Esophagus squamous epithelium (tissue), 5 donors: ENCODE measurements at places on chromosomes 13 and 19.

DNA sequence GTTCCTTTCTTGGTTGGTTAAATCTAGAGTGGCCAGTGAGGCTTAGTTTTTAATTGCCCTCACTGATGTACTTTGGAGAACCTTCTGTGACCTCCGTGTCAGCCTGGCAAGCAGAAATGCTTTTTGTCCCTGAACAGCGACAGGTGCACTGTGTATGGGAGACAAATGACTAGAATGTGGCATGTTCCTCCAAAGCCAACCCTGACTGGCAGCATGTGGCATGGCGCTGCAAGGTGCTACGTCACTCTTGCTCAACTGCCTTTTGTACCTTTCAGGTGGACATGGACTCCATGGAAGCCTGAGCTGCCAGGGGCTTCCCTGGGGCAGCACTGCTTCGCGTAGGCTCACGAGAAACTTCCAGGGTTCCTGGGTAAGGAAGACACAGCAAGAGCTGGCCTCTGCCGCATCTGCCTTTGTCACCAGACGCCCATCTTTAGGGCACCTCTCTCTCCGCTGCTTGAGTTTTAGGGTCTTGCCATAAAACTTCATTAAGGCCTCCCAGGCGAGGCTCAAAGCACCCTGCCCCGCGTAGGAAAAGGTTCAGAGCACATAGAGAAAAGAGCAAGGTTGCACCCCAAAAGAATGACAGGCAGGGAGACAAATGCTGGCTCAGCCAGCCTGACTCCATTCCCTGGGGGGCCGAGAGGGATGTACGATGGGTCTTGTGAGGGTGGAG lies 167.1 kb upstream of the SOX1 start:
- H3K36me3 ChIP-seq: no peaks in the 10 kb centered on the region
- no peak for DNase-seq
- no peaks in the 10 kb centered on the region for H3K27me3 ChIP-seq
- no peak overlapping the region for H3K27ac ChIP-seq
- no peaks in the 10 kb centered on the region for H3K4me1 ChIP-seq
- no peak overlapping the region for H3K4me3 ChIP-seq

DNA sequence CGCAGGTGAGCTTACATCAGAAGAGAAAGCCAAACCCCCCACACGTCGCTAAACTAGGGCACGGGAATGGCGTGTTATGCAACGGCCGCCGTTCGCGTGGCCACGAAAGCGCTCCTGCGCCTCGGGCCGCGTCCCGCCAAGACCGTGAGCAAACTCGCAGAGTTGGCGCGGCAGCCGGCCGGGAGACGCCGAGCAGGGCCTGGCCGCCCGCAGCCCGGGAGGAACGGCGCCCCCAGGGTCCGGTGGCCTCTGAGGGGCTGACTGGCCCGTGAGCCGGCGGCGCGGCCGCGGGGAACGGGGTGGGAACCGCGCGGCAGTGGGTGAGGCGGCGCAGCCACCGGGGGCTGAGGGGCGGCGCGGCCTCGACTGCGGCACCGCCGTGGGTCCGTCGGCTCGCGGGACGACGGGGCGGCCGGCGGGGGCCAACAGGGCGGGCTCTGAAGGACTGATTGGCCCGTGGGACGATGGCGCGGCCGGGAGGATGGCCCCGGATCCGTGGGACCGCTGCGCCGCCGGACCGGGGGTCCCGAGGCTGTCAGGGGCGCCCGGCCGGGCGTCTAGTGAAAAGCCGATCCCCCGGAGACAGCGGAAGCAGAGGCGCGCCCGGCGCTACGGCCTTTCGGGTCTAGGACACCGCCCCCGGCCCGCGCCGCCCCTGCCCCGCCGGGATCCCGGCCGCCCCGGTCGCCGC lies 903 bp downstream of the LATS2 start:
- peak overlapping the region; percentile 97 for H3K27ac ChIP-seq
- peak overlapping the region; percentile 97 for H3K4me3 ChIP-seq
- H3K36me3 ChIP-seq: no peaks in the 10 kb centered on the region
- no peak for DNase-seq

- peaks cover 43% of the 10 kb centered on the region for H3K36me3 ChIP-seq
- H3K27me3 ChIP-seq: no peaks in the 10 kb centered on the region
- no peak for DNase-seq
- H3K4me1 ChIP-seq: peaks cover 23% of the 10 kb centered on the region
Measured at GRCh38 chr19:45068041-45068440, 8.2 kb downstream of the ZNF296 start.

DNA sequence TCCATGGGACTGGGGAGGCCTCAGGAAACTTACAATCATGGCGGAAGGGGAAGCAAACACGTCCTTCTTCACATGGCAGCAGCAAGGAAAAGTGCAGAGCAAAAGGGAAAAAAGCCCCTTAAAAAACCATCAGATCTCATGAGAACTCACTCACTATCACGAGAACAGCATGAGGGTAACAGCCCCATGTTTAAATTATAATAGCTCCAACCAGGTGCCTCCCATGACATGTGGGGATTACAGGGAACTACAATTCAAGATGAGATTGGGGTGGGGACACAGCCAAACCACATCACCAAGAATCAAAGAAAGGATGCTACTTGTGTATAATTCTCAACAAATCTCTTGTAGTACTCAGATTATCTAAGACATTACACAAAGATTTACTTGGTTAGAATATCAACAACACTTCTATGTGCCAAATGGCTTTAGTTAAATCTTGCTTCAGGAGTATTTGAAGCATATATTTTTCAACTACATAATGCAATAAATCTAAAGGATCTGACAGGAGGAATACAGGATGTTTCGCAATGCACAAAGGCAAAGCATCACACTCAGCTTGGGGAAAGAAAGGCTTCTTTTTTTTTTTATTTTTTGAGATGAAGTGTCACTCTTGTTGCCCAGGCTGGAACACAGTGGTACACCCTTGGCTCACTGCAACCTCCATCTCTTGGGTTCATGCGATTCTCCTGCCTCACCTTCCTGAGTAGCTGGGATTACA lies 180.0 kb downstream of the LHFPL6 start:
- H3K4me3 ChIP-seq: no peak overlapping the region
- no peak overlapping the region for H3K27ac ChIP-seq
- no peaks in the 10 kb centered on the region for H3K36me3 ChIP-seq
- DNase-seq: no peak

DNA sequence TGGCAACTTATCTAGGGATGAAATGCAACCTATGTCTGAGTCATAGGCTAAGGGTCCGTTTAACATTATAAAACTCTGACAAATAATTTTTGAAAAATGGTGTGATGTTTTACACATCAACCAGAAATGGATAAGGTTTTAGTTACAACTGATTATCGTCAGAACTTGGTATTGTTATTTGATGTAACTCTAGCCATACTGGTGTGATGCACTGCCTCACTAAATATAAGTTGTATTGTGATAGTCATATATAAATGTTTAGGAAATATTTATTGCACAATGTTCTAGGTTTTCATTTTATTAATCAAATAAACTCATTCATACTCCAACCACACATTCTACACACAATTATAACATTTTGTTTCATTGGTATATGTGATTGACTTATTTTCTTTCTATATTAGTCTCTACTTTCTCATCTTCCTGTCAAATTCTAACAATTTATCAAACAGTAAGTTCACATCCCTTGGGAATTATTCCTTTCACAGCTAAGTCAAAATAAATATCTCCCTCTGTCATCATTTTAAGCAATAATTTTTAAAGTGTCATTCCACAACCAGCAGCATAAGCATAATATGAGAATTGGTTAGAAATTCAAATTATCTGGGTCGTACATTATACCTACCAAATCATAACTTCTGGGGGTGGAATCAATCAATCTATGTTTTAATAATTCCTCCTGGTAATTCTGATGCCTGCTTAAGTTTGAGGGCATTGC lies 873.9 kb downstream of the SLITRK1 start:
- H3K4me3 ChIP-seq: no peak overlapping the region
- no peaks in the 10 kb centered on the region for H3K36me3 ChIP-seq
- DNase-seq: no peak
- no peak overlapping the region for H3K27ac ChIP-seq
- H3K4me1 ChIP-seq: no peaks in the 10 kb centered on the region

DNA sequence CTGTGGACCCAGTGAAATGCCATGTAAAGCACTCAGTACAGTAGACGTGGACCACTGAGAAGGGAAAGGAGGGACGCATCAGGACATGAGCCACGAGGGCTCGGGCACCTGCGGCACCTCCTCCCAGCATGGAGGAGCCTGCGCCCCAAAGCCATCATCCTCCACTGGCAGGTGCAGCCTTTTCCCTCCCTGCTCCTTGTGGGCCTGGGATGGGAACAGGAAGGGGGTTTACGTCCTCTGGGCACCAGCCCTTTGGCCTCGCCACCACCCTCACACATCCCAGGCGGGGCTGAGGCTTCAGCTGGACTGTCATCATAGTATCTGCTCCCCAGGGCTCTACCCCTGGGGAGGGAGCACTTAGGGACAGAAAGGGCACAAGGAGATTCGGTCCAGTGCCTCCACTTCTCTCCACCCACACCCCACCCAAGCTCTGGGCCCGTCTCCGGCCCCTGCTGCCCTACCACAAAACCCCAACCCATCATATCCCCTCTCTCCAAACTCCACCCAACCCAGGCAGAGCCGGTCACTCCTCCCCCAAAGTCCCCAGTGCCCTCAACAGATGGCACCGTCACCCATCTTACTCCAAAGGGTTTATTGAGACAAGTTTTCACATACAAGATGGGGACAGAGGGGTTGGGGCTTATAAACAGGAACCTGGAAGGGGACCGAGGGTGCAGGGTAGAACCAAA lies 2.2 kb upstream of the PRKD2 start:
- H3K27me3 ChIP-seq: no peaks in the 10 kb centered on the region
- H3K27ac ChIP-seq: no peak overlapping the region
- H3K36me3 ChIP-seq: peaks cover 52% of the 10 kb centered on the region

DNA sequence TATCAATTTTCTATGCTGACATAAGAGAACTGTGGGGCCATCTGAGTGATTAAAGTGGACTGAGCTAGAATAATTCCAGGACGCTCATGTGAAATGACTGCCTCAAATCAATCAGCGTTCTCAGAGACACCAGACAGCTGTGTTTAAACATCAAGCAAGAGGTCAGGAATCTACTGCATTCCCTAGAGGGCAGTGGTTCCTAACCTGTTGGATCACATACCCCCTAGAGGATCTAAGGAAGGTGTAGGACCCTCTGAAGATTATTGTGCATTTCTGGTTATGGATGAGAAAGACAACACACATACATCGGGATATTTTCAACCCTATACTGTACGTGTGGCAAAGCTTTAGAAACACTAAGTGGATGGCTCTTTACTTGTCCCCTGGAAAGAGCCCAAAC lies 51.8 kb upstream of the FREM2 start:
- no peaks in the 10 kb centered on the region for H3K27me3 ChIP-seq
- no peak for DNase-seq
- no peak overlapping the region for H3K27ac ChIP-seq
- no peaks in the 10 kb centered on the region for H3K36me3 ChIP-seq
- no peak overlapping the region for H3K4me3 ChIP-seq

- H3K27me3 ChIP-seq: no peaks in the 10 kb centered on the region
- DNase-seq: no peak
- H3K4me1 ChIP-seq: no peaks in the 10 kb centered on the region
- no peak overlapping the region for H3K27ac ChIP-seq
- H3K36me3 ChIP-seq: no peaks in the 10 kb centered on the region
- H3K4me3 ChIP-seq: no peak overlapping the region
Measured at GRCh38 chr19:33828266-33829075, 31.8 kb downstream of the KCTD15 start.

GRCh38 chr13:73754727-73755292 lies 379.4 kb downstream of the KLF12 start:
- H3K27ac ChIP-seq: no peak overlapping the region
- H3K4me3 ChIP-seq: no peak overlapping the region
- DNase-seq: no peak
- no peaks in the 10 kb centered on the region for H3K36me3 ChIP-seq
- no peaks in the 10 kb centered on the region for H3K4me1 ChIP-seq

- no peak overlapping the region for H3K27ac ChIP-seq
- H3K4me3 ChIP-seq: no peak overlapping the region
- no peak for DNase-seq
Measured at GRCh38 chr19:54282686-54283470, 2.0 kb upstream of the LILRB2 start.
